ENCODE measurements at places on chromosomes 7 and 10.

DNA sequence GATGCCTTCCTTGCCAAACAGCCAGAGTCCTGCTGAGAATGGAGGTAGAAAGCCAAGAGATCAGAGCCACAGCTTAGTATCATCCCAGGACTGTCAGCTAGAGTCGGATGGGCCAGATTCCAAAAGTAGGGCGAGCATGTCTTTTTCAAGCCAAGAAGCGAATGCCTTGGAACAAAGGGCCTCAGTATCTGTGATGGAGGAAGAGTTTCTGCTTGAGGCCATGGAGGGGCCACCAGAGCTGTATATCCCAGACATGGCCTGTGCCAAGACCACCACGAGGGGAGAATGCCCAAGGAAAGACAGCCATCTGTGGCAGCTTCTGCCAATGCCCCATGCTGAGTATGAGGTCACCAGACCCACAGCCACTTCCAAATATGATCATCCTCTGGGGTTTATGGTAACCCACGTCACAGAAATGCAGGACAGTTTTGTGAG is 44.3 kb upstream of the PPP1R17 start:
- no peak for DNase-seq

DNA sequence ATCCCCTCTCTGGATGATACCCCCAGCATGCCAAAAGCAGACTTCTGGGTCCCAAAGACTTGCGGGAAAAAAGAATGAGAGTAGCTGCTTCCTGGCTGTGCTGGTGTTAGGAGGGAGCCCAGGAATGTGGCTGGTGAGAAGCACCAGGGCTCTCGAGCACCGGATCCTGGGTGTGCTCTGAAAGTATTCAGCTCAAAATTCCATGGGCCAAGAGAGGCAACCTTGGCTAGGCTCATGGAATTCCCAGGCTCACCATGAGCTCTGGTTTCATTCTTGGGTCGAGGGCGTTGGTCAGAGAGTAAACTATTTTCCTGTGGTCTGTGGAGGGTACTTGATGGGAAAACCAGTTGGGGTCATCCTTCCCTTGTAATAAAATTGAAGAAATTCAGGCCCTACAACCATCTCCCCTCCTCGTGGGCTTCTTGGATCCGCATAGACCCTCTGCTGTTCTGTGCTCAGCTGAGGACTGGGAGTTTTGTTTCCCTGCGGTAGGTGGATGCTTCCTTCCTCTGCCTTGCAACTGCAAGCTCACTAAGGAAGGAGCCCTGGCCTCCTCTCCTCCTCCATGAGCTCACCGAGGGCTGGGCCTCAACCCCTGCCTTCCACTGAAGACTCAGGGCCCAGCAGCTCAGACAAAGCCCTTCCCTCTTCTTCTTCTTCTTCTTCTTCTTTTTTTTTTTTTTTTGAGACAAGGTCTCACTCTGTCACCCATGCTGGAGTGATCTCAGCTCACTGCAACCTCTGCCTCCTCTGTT is 34.5 kb upstream of the AQP1 start:
- DNase-seq, result no peak

DNA sequence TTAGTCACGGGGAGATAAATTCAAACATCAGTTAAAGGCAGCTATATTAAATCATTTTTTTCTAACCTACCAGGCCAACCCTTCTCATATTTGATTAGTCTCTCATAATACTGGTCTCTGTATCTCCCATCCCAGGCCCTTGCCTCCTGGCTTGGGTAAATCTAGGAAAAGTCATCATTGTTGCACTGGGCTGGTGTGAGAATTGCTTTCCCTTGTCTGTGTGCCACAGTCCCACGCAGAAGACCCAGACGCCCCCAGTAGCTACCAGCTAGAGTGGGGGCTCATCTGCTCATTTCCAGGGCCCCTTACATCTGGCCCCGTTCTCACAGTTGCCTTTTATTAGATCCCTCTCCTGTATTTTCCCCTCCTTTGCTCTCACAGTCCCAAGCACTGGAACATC is 67.6 kb upstream of the VIPR2 start:
- DNase-seq, result no peak

GRCh38 chr10:525565-526315 is 163.7 kb downstream of the DIP2C start:
- DNase-seq, result no peak

GRCh38 chr10:32125023-32125422 is 68.8 kb upstream of the KIF5B start:
- no peak for DNase-seq

- DNase-seq, result peak; percentile 1
Observed at GRCh38 chr10:1961989-1962388, 224.7 kb upstream of the ADARB2 start.

- no peak for DNase-seq
Observed at GRCh38 chr7:118938845-118939244, 714.3 kb downstream of the ANKRD7 start.

DNA sequence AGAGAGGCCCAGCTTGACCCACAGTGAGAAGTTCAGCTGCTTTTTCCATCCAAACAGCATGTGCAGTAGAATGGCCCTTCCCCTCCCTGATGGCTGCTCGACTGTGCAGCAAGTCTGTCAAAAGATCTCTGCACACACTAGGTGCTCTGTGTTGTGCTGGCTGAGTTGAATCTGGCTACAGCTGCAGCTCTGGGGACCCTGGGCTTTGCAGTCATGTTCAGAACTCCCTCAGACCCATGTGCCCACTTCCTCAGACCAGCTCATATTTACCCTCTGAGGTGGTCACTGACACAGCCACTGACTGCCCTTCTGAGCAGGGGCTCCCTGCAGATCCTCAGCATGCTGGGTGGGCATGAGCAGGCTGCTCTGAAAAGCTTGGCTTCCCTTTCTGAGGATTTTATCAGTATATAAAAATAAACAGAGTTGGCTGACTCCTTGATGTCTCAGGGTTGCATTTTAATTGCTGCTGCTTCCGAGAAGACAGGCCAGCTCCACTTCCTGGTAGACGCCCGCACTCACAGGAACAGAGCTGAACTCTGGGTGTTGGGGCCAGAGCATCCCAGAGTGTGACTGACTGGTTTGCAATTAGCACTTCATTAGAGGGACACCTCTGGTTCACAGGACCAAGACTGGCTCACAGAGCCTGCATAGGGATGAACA is 507.9 kb downstream of the RPS24 start:
- DNase-seq, result no peak

DNA sequence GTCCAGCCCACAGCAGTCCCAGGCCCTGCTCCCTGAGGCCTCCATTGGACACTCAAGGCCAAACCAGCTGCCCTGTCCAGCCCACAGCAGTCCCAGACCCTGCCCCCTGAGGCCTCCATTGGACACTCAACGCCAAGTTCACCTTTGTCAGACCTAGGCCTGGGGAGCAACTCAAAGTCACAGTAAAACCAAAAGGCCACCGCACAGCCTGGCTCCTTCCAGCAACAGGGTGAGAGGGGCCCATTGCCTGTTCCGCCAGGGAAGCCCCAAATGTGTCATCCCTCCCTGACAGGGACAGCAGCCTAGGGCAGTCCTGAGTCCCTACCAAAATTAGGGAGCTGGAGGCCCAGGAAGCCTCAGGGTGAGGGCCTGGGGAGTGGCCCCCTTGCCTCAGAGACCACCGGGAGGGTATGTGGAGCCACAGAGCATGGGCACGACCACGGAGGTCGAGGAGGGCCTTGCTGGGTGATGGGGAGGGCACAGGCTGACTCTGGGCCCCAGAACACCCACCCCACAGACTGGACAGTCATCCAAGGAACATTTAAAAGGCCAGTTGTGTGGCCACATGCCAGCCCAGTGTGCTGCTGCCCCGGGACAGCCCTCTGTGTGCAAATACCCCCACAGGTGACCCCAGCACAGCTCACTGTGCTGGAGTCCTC is 66.5 kb upstream of the PPP2R2D start:
- DNase-seq, result no peak

DNA sequence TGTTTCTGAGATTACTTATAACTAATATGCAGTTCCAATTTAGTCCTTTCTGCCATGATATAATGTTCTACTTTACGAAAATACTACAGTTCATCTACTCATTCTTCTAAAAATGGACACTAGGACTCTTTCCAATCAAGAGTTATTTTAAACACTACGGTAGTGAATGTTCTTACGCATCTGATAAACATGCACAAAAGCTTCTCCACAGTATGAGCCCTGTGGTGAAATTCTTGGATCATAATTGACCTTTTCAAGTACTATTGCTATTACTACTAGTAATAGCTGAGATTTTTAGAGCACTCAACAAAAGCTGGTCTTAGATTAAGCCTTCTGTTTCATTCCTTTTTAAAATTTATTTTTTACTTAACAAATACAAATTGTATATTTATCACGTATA is 106.4 kb downstream of the CH25H start:
- DNase-seq, result no peak

- DNase-seq, result no peak
Observed at GRCh38 chr10:27699776-27700175, 45.8 kb downstream of the MKX start.

DNA sequence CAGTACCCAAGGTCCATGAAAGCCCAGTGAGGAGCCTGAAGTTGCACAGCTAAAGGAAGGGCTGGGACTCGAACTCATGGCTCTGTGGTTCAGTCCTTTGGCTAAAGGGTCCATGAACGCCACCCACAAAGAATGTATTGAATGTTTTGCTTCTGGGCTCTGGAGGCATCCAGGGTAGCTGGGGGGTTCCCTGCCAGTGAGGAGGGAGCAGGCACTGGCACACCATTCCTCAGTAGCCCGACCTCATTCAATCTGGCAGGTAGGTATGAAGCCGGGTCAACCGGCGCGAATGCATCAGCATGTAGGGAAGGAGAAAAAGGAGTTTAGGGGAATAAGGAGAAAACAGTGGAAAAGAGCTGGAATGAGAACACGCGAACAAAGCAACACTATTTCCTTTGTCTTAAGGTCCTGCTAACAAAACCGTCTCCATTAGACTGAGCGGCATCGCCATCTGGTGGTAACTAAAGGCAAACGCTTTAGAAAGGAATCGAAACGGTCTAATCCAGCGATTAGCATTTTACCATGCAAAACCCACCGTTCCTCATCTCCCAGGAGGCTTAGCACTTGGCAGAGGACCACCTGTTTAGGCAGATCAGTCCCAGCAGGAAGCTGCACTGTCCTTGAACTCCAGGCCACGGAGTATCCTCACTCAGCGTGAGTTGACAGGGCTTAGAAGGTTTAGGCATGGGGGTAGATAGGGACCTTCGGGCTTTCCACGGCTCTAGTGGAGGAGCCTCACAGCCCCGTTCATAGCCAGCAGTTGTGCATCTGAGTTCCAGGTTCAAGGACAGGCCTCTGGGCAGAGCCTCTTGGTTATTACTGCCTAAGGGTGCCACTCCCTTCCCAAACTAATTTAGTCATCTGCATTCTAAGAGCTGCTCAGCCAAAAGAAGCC is 122.8 kb downstream of the UBE2H start:
- peak; percentile 88 for DNase-seq

GRCh38 chr7:79598351-79598750 is 144.9 kb upstream of the MAGI2 start:
- no peak for DNase-seq

GRCh38 chr10:128500642-128501041 is 374.4 kb upstream of the MKI67 start:
- DNase-seq, result no peak

- no peak for DNase-seq
Observed at GRCh38 chr10:130040817-130041330, 69.8 kb downstream of the C10orf143 start.

GRCh38 chr10:62082729-62083411 is 181.4 kb downstream of the ARID5B start:
- no peak for DNase-seq

All from iPS DF 6.9 (cell line).